ENCODE measurements at places on chromosomes 4 and X.

DNA sequence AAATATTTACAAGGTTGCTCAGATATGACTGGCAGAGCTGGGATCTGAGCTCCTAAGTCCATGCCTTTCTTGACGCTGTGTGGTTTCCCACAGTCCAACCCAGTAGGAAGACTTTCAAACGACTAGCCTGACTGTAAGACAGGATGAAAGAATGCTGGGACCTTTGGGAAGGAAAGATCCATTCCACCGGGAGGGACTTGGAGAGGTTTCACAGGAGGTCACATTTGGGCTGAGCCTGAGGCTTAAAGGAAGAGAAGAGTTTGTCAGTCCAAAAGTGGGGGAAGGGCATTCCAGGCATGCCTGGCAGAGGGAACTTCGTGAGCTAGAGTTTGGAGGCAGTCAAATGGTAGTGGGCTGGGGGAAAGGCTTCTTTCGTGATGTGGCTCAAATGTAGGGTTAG is 1.5 kb downstream of the STARD8 start:
- no peak for DNase-seq

- no peak for DNase-seq
Measured at GRCh38 chr4:88897180-88897579, 159.8 kb downstream of the FAM13A start.

DNA sequence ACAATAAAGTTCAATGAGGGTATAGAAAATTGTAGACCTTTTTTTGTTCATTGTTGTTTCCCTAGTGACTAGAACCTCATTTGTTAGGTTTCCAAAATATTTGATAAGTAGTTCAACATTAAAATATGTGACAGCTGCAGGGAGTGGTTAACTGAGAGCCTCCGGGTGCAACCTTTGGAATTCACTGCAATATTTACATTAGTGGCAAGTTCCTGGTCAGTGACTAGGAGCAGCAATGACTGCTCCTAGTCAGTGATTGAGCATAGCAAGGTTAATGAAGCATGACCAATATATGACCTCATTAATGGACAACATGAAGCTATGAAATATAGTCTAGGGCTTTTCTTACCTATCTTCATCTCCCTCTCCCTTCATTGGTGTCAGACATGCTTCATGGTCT is 65.8 kb upstream of the FAM47A start:
- no peak for DNase-seq

GRCh38 chr4:58042176-58042575 is 932.0 kb upstream of the IGFBP7 start:
- no peak for DNase-seq

DNA sequence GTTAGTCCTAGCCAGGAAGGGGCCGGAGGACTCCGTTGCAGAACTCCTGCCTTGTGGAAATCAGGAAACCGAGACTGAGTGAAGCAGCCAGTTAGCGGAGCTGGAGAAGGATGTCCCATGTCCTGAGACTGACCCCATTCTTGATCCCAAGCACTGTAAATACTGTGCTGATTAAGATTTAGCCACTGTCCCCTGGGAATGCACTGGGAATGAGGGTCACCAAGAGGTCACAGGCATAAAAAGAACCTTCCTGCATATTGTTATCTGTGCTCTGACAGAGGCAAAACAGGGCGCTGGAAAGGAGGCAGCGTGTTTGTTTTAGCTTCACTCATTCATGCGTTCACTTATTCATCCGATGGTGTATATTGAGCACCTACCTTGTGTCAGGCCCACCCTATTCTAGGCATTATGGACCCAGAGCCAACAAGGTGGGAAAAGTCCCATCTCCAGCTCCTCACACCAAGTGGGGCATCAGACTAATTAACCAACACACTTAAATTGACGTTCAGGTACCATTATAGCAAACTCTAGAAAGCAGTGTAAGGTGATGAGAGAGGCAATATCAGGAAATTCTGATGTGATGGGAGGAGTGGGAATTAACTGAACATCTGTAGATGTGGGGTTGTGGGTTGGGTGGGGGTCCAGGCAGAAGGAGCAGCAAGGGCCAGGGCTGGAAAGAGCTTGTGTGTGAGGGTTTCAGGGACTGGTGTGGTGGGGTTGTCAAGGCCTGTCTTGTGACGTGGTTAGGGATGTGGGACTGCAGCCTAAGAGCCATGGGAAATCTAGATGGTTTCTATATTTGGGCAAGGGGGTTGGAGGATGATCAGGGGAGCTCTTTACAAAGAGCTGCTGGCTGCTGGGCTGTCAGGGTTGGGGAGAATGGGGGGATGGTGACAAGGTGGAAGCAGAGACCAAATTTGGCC is 10.6 kb upstream of the SLC2A9 start:
- DNase-seq, result no peak

DNA sequence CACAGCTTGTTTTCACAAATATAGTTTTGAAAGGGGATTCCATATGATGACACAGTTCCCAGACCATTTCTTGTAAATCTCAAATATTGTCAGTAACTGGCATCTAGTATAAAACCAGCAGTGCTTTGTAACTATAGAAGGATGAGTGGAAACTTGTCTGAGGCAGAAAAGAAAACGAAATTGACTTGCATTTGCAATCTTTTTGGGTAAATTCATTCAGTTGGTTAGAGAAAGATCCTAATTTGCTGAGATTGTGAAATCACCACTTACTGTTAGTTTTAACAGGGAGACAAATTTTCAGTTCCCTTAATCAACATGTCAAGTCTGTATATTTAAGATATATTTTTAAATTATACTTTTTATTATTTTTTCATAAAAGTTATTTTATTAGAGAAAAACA is 71.5 kb upstream of the VEGFC start:
- DNase-seq, result no peak

GRCh38 chr4:185729391-185729804 is 82.6 kb downstream of the SORBS2 start:
- DNase-seq, result no peak
